ENCODE measurements at places on chromosomes 2 and 18.

DNA sequence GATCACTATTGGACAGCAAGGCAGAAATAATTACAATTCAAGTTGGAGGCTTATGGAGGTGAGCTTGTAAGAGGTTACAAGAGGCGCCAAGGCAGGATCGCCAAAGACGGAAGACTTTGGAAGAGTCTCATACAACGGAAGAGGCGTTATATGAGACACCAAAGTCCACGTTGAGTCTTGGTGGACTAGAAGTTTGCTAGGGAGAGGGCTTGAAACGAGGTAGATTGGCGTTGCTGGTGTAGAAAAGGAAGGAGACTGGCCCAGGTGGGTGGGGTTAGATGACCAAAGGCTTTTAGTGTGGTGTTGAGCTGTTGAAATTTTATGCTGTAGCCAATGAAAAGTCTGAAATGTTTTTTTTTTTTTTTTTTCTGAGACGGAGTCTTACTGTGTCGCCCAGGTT is 1.4 kb downstream of the MSH2 start:
- DNase-seq, result no peak

GRCh38 chr2:69213782-69214181 is 173.2 kb downstream of the GFPT1 start:
- no peak for DNase-seq

DNA sequence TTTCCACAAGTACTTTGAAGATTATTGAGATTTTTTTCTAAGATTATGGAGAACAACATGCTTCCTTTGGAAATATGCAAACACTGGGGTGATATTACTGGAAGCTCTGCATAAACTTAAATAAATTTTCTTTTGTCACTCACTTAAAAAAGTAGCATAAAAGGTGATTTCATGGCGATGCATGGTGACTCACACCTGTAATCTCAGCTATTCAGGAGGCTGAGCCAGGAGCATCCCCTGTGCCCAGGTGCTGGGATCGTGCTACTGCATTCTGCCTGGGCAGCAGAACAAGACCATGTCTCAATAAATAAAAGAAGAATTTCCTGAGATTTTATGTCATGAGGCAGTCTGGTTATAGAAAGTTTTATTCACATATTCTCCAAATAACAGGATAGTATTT is 679.1 kb upstream of the CDH2 start:
- no peak for DNase-seq

GRCh38 chr2:207937823-207938222 is 87.5 kb downstream of the PLEKHM3 start:
- DNase-seq, result no peak

DNA sequence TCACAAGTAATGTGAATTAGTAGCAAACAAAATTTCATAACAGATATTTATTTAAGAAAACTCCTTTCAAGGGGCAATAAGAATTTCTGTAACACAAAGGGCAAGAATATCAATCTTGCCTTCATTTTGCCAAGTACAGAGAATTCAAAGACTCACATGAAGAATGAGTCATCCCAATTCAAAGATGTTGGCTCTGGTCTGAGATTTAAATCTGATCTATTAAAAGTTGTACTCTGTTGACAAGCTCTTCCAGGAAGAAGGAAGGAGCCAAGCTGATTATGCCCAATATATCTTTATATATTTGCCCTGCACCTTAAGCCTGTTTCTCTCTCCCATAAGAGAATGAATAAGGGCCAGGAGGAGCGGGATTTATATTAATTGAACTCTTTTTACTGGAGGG is 55.9 kb upstream of the RPE start:
- DNase-seq, result no peak

DNA sequence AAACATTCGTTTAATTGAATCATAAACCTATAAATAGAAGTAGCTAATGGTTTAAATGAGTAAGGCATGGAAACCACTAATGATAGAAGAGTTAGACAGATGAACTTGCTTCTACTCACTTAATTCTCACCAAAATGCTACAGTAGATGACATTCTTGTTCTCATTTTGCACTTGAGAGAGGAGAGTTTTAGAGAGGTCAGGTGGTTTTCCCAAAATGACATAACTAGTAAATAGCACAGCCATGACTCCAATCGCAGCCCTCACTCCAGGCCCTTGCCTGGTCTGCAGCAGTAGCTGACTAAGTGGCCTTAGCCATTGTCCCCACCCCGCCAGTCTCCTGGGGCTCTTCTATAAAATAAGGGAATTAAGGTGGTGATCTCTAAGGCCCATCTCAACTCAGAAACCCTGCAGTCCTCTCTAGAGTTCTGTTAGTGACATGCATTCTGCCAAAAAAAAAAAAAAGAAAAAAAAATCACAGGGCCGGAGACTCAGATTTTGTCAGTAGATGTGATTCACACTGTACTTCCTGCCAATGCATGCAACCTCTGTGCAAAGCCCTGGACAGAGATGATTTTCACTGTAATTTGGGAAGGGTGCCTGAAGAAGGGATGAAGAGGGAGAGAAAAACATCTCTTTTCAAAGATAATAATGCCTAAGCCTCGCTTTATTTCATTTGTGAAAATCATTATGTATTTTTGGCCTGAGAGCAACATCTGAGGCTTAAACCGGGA is 221.8 kb downstream of the ANAPC1 start:
- DNase-seq, result no peak

DNA sequence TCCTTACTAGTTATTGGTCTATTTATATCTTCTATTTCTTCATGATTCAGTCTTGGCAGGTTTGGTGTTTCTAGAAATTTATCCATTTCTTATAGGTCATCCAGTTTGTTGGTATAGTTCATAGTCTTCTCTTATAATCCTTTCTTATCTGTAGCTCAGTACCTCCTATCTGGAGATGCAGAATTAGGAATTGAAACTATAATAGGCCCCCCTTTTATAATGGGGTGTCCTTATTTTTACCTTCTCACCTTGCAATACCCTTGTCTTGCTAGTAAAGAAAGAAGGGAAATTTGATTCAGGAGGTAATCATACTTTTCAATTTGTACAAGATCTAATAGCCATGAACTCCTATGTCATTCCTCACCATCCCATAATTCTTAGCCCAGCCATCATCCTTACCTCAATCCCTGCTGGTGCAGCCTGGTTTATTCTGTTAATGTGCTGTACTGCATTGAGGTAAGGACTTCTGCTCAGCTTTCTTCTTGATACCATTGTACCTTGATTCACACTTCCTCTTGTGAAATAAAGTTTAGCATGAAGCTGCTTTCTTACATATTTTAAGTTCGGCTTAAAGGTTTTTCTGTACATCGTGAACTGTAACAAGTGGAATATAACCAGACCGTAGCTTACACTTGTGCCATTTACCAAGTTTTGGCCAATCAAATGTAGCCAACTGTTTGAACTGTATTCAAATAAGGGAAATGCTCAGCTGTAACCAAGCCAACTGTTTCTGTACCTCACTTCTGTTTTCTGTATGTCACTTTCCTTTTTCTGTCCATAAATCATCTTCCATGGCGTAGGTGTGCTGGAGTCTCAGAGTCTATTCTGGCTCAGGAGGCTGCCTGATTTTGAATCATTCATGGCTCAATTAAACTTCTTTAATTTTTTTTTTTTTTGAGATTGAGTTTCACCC is 40.1 kb upstream of the PTH2R start:
- DNase-seq, result no peak

- no peak for DNase-seq
Observed at GRCh38 chr18:5895299-5895875, at the start of gene TMEM200C. TMEM200C (minus strand) TSS chr18:5895522; CDS start chr18:5892063, 3,459 bp downstream.

DNA sequence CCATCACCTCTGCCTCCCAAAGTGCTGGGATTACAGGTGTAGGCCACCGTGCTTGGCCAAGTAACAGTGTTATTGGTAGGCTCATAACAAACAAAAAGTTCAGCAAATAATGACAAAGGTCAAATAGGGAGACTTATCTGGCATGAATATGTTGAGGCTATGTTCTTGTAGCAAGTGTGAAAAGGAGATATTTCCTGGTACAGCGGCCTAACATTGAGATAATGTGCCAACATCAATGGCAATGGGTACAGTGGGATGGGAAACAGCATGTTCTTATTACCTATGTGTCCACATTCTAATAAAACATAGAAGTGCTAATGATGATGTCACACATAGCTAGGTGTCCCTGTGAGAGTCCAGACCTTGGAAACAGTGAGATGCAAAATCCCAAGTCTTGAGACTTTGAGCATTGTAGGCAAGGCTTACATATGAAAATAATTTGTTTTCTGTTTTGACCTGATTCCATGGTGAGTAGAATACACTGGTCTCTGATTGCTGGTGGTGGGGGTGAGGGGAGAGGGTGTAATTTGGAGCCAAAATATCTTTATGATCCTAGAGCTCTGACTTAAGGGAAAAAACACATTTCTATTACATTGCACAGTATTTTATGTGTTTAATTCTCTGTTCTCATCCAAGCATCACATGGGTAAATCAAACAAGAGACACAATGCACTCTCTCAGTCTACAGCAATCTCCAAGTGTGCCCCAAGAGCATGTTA is 33.1 kb upstream of the PMAIP1 start:
- no peak for DNase-seq

GRCh38 chr2:241617431-241618154 is 19.4 kb downstream of the THAP4 start:
- no peak for DNase-seq

GRCh38 chr18:3151399-3152264 is 68.1 kb downstream of the MYOM1 start:
- DNase-seq, result no peak

DNA sequence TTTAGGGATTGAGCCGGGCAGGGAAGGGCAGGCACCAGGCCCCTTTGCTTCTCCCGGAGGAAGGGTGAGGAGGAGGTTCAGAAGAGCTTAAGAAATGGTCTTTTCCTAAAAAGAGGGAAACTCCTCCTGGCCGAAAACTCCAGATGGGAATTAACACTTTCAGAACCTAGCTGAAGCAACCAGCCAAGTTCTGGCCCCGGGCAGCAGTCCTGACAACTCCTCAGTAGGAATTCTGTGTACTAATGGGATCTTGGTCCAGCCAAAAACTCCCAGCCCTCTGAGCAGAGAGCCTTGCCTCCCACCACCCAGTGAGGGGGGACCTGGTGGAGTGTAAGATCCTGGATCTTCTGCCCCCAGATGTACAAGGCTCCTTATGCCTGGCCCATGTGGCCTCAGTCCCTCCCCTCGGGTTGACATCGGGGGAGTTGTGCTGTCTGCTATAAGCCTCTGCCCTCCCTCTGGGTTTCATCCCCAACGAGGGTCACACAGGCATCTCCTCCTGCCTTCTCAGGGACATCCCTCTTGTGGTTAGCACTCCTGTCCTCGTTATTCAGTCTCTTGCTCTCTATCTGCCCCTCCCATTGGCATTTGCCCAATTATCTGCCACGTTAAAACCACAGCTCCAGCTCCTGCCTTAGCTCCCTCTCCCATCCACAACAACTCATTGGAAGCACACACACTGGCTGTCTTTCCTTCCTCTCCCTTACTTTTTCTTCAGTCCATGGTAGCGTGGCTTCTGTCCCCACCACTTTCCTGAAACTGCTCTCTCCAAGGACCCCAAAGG is 184.6 kb downstream of the CYP26B1 start:
- no peak for DNase-seq

DNA sequence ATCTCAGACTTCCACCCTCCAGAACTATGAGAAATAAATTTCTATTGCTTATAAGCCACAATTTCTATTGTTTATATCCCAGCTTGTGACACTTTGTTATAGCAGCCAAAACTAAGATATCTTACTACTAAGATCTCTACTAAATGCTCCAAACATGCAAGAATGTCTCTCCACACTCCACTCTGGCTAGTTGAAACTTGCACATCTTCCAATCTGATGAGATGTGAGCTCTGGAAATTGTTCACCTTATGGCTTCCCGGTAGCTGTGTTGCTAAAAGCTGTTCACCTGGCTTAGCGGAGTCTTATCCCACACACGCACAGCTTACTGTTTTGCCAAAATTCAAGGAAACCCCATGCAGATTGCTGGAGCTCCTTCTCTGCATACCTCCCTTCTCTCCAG is 43.9 kb downstream of the PKDCC start:
- DNase-seq, result no peak

DNA sequence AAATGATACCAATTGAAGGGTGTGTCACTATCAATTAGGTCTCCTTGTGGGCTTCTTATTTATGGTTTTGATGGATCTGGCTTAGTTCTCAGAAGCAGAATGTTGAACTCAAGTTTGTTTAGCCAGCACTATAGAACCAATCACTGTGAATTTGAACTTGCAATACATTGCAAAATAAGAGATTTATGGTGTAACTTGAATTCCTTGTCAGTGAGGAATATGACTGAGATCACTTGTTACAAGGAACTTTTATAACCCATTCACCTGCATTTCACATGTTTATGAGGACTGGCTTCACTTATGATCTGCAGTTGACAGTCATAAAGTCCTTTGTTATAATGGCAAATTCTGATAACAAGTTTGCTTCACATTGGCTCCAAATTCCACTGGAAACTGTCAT is 9.8 kb downstream of the GATA6 start:
- no peak for DNase-seq

GRCh38 chr2:168751104-168751740 is 51.2 kb upstream of the NOSTRIN start:
- no peak for DNase-seq

DNA sequence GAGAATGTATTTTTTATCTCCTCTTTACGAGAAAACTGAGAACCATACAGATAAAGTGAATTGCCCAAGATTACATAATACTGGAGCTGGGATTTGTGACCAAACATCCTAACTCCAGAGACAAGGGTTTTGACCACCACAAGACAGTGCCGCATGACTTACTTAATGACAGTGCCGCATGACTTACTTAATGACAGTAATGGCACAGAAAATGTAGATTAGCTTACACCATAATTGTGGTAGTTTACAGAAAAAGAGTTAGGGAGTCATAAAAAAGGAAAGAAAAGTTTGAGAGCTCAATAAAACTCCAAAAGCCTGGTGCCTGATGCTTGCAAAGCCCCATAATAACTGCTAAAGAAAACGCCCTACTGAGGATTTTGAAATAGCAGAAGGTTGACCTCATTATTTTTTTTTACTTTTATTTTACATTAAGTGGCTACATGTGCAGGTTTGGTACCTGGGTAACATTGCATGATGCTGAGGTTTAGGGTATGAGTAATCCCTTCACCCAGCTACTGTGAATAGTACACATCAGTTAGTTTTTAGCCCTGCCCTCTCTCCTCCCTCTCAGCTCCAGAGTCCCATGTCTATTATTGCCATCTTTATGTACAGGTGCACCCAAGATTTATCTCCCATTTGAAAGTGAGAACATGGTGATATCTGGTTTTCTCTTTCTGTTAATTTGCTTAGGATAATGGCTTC is 310.0 kb upstream of the UBE2E3 start:
- no peak for DNase-seq
